ENCODE measurements at places on chromosomes 3 and 15.
A peak's percentile ranks its signal among the peaks of the same experiment; 100 is the strongest.

DNA sequence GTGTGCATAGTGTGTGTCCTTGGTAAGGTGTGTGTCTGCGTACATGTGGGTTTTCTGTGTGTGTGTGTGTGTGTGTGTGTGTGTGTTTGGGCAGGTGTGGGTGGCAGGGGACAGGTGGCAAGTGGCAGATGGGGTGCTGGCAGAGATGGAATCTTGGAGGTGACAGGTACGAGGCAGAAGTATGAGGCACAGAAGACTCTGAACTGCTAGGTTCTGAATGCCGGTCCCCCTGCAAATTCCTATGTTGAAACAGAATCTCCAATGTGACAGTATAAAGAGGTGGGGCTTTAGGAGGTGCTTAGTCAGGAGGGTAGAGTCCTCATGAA, 29.8 kb downstream of the SRPRB start:
- no peak for DNase-seq

- no peak for DNase-seq
These were observed 4.8 kb downstream of the CX3CR1 start for GRCh38 chr3:39275052-39275451.

GRCh38 chr3:99903869-99904268, 86.2 kb downstream of the CMSS1 start:
- no peak for DNase-seq

DNA sequence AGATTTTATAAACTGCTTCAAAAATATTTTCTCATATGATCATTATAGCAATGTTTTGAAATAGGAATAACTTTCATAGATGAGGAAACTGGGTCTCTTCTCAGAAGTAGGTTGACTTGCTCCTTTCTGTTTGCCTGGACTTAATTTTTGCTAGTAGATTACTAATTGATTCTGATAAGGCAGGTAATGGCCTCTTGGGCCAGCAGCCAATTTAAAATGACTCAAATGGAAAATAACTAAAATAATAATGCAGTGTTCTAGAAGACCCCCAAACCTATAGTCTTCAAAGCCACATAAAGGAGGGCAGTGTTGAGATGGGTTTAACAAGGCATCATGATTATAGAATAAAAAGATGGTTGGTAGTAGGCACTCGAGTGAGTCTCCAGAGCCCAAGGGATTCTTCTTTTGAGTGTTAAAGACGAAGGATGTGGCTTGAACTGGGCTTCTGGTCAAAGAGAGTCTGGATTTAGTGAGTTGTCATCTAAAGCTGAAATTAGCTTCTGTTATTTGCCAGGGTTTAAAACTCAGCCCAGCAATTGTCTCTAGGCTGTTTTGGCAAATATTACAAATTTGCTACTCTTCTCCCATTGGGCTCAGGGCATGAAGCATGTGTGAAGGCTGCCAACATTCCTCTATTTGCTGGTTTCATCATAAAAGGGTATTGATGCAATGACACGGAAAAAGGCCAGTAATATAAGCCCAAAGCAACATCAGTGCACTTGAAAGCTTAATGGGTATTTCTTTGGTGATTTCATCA, 297.1 kb upstream of the MEIS2 start:
- DNase-seq, result no peak

- no peak for DNase-seq
These were observed 1.4 kb upstream of the ATP13A3 start for GRCh38 chr3:194488055-194488742.

DNA sequence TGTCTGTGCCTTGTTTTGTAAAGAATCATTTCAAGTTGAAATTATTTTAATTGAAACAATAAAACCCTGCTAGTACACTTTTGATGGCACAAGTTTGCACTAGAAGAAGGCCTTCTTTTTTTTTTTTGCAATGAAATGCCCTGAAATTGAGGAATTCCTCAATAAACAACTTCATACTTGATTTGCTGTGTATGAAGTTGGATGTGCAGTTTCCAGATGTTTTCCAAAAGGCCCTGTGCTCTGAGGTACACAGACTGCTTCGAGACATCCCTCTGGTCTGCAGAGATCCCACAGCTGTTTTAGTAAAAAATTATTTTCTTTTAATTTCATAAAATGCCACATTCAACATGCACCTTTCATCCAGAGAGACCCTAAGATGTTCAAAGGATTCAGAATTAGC, 48.9 kb downstream of the HES1 start:
- no peak for DNase-seq

- no peak for DNase-seq
These were observed 509.3 kb downstream of the ROBO1 start for GRCh38 chr3:79258479-79258878.

- DNase-seq, result no peak
These were observed 214.8 kb downstream of the LSAMP start for GRCh38 chr3:116230431-116231020.

DNA sequence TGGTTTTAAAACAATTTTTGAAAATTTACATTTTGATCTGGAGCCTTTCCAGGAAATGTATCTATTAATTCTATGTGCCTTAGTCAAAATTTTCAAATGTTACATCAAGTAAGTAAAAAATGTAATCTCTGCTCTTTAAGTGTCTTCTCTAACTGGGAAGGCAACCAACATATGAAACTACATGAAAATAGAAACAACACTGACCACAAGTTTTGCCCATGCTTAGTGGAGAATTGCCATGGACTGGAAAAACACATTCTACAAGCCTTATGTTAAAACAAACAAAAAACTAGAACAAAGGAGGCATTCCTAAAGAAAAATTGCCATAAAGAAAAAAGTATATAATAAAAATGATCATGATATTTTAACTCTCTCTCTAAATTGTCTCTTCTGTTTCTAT, 75.9 kb upstream of the SPRED1 start:
- DNase-seq, result no peak

GRCh38 chr3:169308654-169309250, 354.8 kb downstream of the MECOM start:
- no peak for DNase-seq

GRCh38 chr3:109339714-109340648, 2.6 kb upstream of the DPPA4 start:
- no peak for DNase-seq

- no peak for DNase-seq
These were observed 33.2 kb upstream of the RPP14 start for GRCh38 chr3:58272891-58273290.

DNA sequence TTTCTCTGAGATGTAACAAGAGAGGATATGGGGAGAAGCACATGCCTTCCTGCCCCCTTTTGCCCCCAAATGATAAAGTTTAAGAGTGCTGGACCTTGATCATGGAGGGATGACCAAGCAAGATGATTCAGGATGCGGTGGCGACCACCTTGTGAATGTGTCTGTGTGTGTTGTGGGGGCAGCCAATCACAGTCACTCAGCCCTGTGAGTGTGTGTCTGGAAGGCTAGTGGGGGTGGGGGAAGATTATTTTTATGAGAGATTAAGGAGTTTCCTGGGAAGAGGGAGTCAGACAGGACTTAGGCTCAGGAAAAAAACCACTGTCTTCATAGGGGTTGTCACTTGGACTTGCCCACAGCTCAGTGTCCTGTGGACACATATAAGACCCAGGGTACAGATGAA, 57.8 kb upstream of the KY start:
- no peak for DNase-seq

- no peak for DNase-seq
These were observed 142.7 kb upstream of the IGF1R start for GRCh38 chr15:98505611-98506031.

GRCh38 chr15:69808756-69809155, 289.0 kb downstream of the TLE3 start:
- DNase-seq, result no peak

DNA sequence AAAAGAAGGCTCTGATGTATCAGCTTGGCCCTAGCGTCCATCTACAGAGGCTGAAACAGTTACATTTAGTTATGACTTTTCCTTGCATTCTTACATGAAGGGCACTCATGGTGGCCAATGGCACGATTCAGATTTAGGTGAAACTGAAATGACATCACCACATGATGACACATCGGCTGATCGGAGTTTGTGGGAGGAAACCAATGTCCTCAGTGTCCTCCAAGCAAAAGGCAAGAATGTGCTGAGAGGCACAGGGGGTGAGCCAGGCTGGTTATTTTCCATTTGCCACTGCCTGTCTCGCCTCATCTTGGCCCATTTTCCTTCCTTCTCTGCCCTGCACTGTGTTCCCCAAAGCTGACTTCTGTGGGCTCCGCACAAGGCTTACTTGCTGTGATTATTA, 34.4 kb downstream of the TARS3 start:
- no peak for DNase-seq

- DNase-seq, result no peak
These were observed 413.9 kb downstream of the EPHA3 start for GRCh38 chr3:89521328-89521727.

- no peak for DNase-seq
These were observed 212.0 kb upstream of the TLE3 start for GRCh38 chr15:70309716-70310115.

DNA sequence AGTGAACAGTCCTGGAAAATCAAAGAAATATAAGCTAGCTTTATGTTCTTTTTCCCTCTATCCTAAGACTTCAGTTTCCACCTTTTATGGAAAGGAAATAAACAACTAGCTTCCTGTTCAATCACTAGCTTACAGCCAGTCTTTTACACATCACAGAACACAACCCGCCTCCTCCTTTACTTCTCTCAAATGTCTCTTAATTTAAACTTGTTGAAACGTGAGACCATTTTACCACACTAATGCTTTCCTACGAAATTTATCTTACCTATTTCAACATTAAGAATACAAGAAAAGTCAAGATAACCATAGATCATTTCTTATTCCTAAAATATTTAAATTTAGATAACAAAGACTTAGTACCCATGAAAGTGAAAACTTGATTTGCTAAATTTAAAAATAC, 6.2 kb downstream of the PRTG start:
- no peak for DNase-seq

- DNase-seq, result no peak
These were observed 50.4 kb upstream of the HACD2 start for GRCh38 chr3:123635217-123635616.

GRCh38 chr3:139560411-139560810, 20.9 kb upstream of the RBP1 start:
- no peak for DNase-seq

- DNase-seq, result no peak
These were observed 46.4 kb upstream of the HES1 start for GRCh38 chr3:194089357-194090177.

DNA sequence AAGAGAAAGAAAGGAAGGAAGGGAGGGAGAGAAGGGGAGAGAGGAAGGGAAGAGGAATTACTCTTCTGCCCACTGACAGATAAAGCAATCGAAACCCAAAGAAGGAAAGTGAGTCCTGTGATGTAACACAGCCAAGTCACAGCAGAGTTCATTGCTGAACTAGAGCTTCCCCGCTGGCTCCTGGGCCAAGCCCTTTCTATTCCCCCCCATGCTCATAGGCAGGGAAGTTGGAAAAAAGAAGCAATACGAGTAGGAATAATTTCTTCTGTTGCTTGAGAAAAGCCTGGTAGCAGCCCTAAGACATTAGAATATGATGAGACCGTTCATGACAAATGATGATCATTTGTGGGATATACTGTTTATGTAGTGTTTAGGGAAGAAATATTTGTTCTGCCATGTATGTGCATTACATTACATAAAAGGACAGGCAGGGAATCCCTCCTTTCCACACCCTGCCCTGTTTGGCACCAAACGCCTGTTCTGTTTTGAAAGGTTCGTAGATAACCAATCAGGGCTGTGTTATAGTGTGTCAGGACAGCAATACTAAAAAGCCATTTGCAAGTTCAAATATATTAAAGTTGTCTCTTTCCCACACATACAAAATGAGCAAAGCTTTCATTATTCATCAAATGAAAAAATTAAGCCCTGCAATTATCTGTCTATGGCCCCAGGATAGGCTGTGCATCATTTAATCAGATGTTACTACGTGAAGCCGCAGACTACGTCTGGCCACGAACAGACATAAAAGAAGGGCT, 111.0 kb upstream of the TRPM1 start:
- no peak for DNase-seq

GRCh38 chr3:172616031-172616461, 92.8 kb upstream of the TNFSF10 start:
- no peak for DNase-seq

GRCh38 chr3:85041001-85041400, 82.2 kb downstream of the CADM2 start:
- DNase-seq, result no peak

- no peak for DNase-seq
These were observed 115.4 kb upstream of the TPM1 start for GRCh38 chr15:62927196-62927595.

- no peak for DNase-seq
These were observed 20.7 kb upstream of the PPP2R3A start for GRCh38 chr3:135944831-135945230.

DNA sequence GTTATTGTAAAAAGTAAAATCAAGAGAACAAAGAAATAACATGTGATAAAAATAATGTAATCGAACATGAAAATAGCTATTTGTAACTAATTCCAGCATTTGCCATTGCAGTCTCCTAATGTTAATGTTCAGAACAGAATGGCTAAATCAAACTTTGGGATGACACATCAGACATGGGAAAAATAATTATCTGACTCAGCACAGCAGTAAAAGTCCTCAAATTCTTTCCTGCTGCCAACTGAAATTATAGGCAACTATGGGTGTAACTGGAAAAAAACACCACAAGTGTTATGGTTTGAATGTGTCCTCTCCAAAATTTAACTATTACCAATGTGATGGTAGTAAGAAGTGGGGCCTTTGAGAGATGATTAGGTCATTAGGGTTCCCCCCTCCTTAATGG, 446.7 kb downstream of the C3orf38 start:
- no peak for DNase-seq

- DNase-seq, result peak; percentile 41
These were observed 23.1 kb downstream of the EPM2AIP1 start for GRCh38 chr3:36969540-36970432.

DNA sequence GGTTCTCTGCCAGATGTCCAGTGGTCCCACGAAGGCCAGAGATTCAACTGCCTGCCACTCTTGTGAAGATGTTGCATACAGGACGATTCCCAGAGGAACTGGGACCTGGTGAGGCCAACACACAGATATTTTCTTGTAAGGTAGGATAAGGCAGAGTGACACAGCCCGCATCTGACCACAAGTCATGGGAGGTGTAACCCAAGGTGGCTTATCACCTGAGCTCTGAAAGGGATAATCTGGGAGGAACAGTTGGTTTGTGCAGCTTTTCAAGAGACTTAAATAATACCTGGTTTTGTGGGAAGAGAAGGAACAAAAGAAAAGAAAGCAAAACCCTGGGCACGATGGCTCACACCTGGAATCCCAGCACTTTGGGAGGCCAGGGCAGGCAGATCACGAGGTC, 39.8 kb upstream of the NR2F2 start:
- DNase-seq, result no peak

DNA sequence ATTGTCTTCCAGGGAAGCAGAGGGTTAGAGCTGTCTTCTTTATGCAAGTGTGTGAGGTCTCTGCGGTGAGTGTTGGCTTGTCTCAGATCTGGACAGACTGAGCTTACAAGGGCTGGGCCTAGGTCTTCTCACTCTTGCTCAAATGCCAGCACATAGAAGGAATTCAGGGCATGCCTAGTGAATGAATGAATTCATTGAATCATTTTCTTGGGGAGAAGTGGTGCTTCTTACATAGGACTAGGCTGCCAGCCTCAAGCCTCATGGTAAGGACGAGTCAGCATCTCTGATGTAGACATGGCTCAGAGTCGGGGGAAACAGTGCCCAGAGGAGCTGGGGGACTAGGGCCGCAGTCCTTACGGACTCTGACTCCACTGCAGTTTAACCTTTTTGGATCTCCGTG, 17.2 kb downstream of the MKRN2 start:
- no peak for DNase-seq

- no peak for DNase-seq
These were observed 30.2 kb downstream of the TKT start for GRCh38 chr3:53225651-53226050.

- DNase-seq, result no peak
These were observed 5.5 kb downstream of the ABTB1 start for GRCh38 chr3:127678315-127678599.

GRCh38 chr3:130395916-130396315, 50.4 kb downstream of the COL6A5 start:
- DNase-seq, result no peak
